ENCODE measurements at places on chromosomes 6 and 20.

DNA sequence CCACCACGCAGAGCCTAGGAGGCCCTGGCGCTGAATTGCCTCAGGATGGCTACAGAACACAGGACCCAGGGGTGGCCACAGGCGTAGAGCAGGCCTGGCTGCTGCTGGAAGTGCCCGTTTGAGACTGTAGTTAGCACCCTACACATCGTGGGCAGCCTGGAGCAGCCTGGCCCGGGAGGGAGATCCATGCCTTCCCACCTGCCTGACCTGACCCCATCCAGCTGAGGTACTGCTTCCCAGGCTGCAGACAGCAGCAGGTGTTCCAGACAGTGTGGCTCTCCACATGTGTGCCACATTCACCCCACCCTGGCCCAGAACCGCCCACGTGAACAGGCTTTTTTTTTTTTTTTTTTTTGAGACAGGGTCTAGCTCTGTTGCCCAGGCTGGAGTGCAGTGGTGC is 20.9 kb upstream of the MAP1LC3A start:
- DNase-seq: no peak

- no peak for DNase-seq
Observed at GRCh38 chr20:24762791-24763350, 186.2 kb upstream of the CST7 start.

GRCh38 chr6:35711731-35712130 is 23.0 kb upstream of the FKBP5 start:
- no peak for DNase-seq

GRCh38 chr6:82118150-82118562 is 129.4 kb downstream of the IBTK start:
- DNase-seq: no peak

DNA sequence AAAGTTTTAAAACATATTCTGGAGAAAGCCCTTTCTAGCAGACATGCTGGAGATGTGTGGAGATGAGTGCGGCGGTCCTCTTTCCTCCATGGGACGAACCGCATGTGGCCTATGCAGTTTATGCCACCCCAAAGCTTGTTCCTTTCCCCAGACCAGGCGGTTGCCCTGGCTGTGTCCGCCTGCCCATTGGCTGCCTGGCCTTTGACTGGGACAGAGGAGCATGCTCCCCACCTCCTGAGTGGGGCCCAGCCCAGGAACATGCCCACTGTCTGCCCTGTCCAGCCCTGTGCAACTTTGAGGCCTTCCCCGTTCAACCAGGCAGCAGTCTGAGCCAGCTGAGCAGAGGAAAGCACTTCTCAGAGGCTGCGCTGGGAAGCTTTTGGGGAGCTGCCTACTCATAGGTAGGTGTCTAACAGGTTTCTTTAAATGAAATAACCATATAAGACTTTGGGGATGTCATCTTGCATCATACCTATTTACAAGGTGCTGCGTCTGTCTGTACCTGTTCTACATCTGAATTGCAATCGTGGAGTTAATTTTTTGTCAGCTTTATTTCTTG is 20.6 kb downstream of the FOXC1 start:
- DNase-seq: no peak

- DNase-seq: no peak
Observed at GRCh38 chr6:121042766-121043165, 291.5 kb downstream of the TBC1D32 start.

DNA sequence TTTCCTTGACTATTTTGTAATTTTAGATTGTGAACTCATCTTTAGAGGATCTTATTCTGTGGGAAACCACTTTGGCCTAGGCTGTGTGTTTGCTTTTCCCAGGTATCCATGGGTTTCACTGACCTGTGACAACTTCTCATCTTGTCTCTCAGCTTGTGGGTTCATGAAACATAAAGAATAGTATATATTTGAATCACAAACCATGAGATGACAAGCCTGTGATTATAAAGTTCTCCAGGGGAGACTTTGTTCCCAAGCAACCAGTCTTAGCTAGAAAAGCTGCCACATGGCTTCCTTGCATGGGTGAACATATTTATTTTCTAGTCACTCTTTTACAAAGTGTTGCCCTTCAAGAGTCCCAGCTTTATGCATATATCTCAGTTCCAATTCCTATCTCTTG is 201.9 kb downstream of the UBE3D start:
- DNase-seq: no peak

DNA sequence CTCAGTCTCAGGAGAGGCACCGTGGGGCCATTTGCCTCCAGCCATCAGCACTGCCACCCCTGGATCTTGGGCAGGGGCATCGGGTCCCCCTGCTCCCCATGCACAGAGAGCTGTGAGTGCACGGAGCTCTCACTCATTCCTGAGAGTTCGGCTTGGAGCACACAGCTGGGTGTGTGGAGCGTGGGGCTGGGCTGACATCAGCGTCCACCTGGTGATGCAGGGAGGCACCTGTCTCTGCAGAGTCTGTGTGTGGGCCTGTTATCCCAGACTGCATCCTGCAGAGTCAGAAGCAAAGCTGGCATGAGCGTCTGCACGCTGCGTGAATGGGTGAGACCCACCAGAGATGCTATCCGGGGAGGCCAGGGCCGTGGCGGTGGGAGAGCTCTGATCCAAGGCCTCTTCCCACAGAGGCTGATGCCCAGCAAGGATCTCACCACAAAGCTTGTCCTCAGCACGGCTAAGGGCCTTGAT is 248.8 kb upstream of the AFDN start:
- DNase-seq: no peak

GRCh38 chr20:9236458-9236857 is 167.6 kb downstream of the PLCB4 start:
- DNase-seq: no peak

- peak; percentile 16 for DNase-seq
Observed at GRCh38 chr6:144013486-144013909, 5.4 kb upstream of the PLAGL1 start.

GRCh38 chr20:50635676-50636600 is 55.4 kb downstream of the RIPOR3 start:
- no peak for DNase-seq

Data from stimulated activated CD8-positive, alpha-beta memory T cell treated with anti-CD3 and anti-CD28 coated beads, Interleukin-4, amount 100 ng/mL, for 4 hours (primary cell).